ENCODE measurements at places on chromosomes 5 and 9. TPM values are rescaled to one million over a fixed set of nuclear protein-coding genes. Genes with fewer than 3 reads are reported as not detected.

The DHX29 gene
- 22.9 TPM for total RNA-seq

The ABLIM3 gene
- total RNA-seq = 15.6 TPM

The SMIM33 gene
- total RNA-seq = not detected

The CDKN2B gene
- 25.9 TPM for total RNA-seq
